ENCODE measurements at places on chromosomes 2 and 18.

- no peak for DNase-seq
These were observed 179.7 kb downstream of the EVA1A start for GRCh38 chr2:75381032-75381431.

GRCh38 chr2:74072565-74072964, 75.1 kb downstream of the BOLA3 start:
- no peak for DNase-seq

DNA sequence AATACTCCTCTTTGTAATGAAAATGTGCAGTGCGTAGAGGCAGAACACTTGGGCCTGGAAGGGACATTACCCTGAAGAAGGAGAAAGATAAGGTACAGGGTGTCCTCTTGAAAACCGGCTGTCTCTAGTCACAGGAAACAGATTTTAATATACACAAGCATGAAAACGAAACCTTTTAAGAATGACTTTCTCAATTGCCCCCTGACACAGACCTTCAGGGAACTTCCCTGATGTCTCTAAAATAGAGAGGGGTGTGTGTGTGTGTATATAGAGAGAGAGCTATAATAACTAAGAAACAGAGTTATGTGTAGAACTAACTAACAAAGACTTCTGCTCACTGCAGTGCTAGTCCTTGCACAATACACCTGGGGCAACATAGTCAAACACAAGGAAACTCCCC, 780.0 kb downstream of the CNTNAP5 start:
- DNase-seq = no peak

DNA sequence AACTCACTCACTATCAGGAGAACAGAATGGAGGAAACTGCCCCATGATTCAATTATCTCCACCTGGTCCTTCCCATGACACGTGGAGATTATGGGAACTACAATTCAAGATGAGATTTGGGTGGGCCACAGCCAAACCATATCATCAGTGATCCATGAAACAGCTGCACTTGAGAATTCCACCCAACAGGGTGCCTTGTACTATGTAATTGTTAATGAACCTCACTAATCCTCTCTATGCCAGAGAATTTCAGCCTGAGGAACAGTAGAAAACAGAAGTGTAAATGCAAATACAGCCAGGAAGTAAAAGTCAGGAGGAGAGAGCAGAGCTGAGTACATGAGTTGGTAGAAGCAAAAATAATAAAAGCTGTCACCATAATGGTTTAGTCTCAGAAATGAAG, 261.4 kb downstream of the EPHA4 start:
- no peak for DNase-seq

DNA sequence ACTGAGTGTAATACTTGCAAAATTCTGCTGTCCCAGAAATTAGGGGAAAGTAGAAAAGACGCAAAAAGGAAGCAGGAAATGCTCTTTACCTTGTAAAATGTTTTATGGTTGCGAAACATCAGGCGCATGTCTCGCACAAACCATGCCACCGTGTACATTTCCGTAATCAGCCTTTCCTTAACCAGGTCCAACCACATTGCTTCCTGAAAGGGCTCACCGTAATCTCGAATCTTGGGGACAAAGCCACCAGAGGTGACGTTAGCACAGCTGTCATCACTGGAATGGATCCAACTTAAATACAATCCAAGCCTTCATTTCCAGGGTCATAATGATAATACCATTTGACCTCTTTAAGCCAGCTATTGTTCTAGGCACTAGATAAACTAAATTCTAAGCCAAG, 49.3 kb downstream of the SP110 start:
- DNase-seq = no peak

GRCh38 chr2:97688062-97688827, 18.7 kb downstream of the C2orf92 start:
- DNase-seq = peak; percentile 30

DNA sequence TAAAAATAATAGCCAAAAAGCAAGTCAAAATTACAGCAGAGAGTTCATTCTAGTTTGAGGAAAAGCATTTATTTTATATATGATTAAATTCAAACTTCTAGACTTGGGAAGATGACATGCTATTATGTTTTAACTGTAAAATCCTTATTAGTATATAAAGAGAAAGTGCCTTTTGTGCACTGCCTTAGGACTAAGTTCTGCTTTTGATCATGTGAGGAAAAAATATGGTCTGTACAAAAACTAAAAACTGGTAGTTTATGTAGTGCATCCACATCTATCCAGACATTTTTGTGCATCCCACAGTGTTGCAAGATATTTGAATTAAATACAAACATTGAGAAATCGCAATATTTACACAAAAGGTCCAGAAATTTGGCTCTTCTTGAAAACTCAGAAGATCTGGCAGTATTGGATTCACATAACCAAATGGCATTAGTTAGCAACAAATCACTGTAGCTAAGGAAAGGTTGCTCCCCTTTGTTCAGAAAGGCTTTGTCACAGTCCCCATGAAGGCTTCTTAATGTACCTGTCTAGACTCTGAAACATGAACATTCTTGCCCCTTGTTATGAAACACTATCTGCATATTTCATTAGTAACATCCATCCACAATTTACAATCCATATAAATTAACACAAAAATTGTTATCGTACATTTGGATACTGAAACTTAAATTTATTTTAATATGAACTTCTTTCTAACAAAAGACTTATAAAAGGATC, 2.2 kb downstream of the MMADHC start:
- DNase-seq = no peak
